ENCODE measurements at places on chromosomes 16 and 17. TPM values are rescaled to one million over a fixed set of nuclear protein-coding genes. Genes with fewer than 3 reads are reported as not detected.

SOX9 gene
- total RNA-seq = 0.34 TPM

CEP20 gene
- 57.2 TPM for total RNA-seq

C17orf67 gene
- total RNA-seq = 0.69 TPM

BICDL2 gene
- not detected for total RNA-seq

IGSF6 gene
- total RNA-seq = under 0.01 TPM

PITPNM3 gene
- 0.77 TPM for total RNA-seq

SECTM1 gene
- total RNA-seq = 70.6 TPM

XPO6 gene
- 141 TPM for total RNA-seq

RAB40C gene
- total RNA-seq = 7.0 TPM

CACNG5 gene
- not detected for total RNA-seq

PGAP3 gene
- total RNA-seq = 8.3 TPM

KCNJ18 gene
- not detected for total RNA-seq

TBC1D3D gene
- 1.00 TPM for total RNA-seq

COG8 gene
- total RNA-seq = 32.0 TPM
